ENCODE measurements at places on chromosomes 6 and 20. TPM values are rescaled to one million over a fixed set of nuclear protein-coding genes. Genes with fewer than 3 reads are reported as not detected.

GRCh38 chr20:8394308-8394945 is 262.4 kb downstream of the PLCB1 start:
- DNase-seq: no peak

DNA sequence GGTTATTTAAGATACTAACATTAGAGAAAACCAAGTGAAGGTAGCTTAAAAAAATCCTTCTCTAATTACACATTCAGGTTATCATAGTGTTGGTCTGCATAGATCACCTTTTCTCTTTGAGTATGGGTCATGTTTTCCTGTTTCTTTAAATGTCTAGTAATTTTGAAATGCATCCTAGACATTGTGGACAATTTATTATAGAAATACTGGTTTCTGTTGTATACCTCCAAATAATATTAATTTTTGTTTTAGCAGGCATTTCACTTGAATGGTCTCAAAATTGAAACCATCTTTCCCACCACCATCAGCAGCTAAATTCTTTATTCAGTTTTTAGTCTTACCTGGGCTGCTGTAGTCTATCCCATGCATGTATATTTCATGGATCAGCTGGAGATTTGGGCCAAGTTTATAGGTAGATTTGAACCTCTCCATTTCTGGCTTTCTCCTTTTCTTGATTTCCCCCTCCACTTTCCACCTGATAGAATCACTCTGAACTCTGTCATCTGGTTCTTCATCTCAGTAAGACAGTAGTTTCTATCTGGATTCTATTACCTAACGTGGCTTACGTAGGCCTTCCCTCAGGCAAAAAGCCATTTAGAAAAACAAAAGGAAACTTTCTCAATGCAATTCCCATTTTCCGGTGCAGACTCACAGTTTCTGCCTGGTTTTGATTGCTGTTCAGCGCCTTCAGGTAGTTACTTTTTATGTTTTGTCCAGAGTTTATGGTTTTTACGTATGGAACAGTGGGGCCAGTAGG is 52.3 kb downstream of the ZFAND3 start:
- DNase-seq: no peak

DNA sequence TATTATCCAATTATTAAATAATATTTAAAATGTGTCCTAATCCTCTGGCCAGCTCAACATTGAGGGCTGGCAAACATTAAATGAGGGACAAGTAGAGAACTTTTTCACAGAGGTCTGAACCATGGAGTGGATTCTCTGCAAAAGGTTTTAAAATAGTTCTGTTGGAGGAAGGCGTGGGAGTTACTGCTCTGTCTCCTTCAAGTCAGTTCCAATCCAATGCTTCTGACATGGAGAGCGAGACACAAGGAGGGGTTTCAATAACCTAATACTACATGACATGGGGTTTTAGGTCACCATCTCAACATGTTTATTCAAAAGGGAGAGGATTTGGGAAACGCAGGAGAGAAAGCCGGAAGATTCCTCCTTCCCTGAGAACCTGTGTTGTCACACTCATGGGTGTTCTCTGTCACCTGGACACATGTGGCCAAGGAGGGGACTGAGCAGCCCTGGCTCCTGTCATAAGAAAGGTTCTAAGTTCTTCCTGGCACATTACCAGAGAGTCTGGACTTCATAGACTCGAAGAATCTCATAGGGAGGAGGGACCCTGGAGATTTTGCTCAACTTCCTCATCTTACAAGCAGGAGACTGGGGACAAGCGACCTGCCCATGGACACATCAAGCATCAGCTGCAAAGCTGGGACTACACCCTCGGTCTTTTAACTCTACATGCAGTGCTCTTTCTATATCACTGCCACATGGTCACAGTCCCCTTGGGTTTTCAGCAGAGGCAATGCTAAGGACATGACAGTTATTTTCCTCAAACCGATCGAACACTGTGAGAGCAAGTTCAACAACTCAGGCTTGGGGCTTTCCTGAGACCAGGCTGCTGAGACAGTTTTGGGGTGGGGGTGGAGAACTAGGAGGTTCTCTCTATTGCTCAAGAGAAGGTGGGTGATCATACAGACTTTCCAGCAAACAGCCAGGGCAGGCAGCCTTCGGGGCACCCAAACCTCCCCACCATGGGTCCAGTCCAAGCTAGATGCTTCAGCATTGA is 38.6 kb downstream of the PRDM1 start:
- DNase-seq: no peak

GRCh38 chr20:57259121-57259937 is 7.1 kb downstream of the BMP7 start:
- no peak for DNase-seq

- DNase-seq: no peak
Observed at GRCh38 chr6:12715437-12715836, 1.1 kb upstream of the PHACTR1 start.

DNA sequence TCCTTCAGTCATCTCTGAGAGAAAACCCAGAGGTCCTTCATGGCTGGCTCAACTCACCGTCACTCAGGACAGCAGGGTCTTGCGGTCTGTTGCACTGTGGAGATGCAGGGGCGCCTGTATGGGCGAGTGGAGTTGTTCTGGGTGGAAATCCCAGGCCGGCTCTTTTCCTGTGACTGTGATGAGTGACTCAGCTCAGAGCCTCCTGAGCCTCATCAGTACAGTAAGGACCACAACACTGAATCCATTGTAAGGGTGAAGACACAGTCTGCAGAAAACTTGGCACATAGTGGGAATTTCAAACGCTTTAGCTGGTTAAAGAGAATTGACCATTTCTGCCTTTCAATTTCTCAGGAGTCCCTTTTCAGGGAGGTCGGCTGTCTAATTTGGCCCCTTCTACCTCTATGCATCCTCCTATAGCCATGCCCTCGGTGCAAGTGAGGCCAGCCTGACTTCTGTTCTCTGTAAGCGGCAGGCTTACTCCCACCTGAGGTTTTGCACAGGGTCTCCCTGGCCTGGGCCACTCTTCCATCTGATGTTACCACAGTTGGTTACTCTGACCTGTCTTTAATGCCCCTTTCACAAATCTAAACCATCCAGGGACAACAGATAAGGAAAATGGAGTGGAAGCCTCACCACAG is 35.5 kb upstream of the TBXT start:
- DNase-seq: no peak

GRCh38 chr6:164185471-164185871 is 771.0 kb downstream of the QKI start:
- DNase-seq: no peak

DNA sequence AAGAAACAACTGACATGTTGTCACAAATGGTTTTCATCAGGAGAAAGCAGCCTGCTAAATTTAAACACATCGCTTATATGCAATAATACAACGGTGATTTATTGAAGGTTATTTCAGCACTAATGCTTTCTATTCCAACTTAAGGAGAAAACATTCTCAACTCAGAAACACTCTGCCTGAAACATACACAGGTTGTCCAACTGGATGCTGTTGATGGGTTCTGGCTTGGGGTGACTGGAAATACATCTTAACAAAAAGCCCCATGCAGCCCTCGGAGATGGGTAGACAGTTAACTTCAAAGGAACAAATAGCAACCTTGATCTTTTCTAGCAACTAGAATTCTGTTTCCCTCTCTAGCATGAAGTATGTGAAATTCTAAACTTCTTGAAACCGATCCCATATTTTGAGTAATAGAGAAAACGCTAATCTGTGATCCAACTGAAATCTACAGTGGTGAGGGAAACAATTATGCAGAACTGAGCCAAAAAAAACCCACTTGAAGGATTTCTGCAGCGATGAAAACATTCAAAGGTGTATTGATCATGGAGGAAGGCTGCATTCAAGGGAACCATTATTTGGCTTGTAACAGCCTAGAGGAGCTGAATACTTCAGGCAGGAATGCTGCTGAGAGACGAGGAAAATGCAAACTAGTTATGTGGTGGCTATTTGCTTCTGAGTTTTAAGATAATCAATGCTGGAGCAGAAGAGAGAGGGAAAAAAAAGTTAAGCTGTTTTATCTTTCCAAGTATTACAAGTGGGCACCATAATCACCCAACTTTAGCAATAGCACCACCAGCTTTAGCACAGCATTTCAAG is 6.9 kb downstream of the ZMYND8 start:
- peak; percentile 46 for DNase-seq

DNA sequence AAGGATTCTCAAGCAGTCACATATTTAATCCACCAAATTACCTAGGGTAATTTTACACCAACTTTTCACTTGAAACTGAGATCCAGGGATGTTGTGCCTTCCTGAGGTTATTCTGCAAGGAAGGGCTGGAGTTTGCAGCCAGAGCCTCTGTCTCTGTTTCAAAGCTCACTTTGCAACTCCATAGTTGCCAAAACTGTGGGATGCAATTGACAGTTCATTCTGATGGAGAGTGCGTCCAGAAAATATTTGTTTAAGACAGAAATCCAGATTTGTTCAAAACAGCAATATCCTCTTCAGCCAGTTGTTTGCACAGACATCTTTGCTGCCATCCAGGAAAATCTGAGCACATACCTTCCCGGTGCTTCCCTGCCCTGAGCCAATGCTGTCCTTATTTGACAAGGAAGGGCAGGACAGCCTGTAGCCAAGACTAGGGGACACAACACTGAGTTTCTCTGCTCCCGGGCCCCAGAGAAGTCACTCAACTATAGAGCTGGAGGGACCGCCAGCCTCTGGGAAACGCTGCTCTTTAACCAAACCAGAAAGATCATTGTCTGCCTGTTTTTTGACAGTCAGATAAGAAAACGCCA is 297.4 kb downstream of the HIVEP2 start:
- DNase-seq: no peak

- DNase-seq: no peak
Observed at GRCh38 chr20:63980317-63980805, 571 bp upstream of the PRPF6 start.

- DNase-seq: peak; percentile 34
Observed at GRCh38 chr20:40506537-40506939, 182.5 kb downstream of the MAFB start.

DNA sequence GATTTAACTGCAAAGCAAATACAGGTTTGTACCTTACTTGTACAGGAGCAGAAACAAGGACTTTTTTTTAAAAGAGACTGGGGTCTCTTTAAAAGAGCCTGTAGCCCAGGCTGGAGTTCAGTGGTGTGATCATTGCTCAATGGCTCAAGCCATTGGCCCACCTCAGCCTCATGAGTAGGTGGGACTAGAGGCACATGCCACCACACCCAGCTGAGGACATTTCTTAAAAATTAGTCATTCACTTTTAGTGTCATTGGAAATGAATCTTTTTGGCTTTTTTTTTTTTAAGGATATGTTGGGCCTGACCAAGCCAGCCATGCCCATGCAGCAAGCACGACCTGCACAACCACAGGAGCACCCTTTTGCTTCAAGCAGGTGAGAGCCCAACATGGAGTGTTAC is 16.9 kb downstream of the SEC23B start:
- no peak for DNase-seq

DNA sequence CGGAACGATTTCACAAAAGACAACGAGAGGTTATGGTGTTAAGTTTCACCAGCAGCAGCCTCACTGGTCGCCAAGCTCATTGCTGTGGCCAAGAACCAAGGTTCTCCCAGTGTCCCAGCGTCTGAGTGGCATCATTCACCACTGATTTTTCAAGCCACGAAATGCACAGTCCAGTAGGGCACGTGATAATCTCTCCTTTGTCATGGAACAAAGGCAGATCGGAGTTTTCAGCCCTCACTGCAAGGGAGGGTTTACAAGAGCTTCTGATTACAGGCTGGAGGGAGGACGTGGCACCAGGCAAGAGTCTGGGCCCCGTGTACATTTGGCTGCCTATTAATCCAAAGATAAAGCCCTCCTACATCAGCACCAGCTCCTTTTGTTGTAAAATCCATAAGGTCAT is 2.0 kb downstream of the CD24 start:
- DNase-seq: no peak

- no peak for DNase-seq
Observed at GRCh38 chr20:39853050-39853449, 836.0 kb downstream of the MAFB start.

- DNase-seq: no peak
Observed at GRCh38 chr6:122652431-122652830, 42.2 kb downstream of the PKIB start.

GRCh38 chr6:142355520-142356174 is 53.8 kb downstream of the ADGRG6 start:
- DNase-seq: no peak

DNA sequence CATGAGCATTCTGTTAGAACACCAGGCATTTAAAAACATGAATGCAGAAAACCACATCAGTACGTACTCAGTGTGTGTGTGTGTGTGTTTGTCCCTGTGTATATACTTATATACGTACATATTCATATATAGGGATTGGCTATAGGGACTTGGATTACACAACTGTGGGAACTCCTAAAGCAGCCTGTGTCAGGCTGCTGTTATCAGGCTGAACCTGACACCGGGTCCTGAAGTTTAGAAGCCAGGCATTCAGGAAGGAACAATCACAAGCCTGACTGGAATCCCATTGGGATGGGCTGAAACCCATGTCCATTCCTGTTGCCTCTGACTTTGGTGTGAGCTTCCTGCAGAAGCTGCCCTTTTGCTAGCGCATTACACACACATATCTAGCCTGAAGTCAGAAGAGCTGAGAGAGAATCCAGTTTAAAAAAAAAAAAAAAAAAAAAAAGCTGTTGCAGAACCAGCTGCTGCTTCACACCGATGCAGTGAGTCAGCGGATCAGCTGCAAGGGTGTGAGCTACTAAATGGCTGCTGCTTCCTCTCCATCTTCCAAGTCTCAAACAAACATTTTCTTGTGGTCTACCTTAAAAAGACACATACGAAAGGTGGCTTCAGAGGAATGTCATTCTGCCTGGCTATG is 348.1 kb downstream of the THBS2 start:
- DNase-seq: no peak

GRCh38 chr6:136792095-136792409 is 225 bp downstream of the MAP3K5 start:
- no peak for DNase-seq

DNA sequence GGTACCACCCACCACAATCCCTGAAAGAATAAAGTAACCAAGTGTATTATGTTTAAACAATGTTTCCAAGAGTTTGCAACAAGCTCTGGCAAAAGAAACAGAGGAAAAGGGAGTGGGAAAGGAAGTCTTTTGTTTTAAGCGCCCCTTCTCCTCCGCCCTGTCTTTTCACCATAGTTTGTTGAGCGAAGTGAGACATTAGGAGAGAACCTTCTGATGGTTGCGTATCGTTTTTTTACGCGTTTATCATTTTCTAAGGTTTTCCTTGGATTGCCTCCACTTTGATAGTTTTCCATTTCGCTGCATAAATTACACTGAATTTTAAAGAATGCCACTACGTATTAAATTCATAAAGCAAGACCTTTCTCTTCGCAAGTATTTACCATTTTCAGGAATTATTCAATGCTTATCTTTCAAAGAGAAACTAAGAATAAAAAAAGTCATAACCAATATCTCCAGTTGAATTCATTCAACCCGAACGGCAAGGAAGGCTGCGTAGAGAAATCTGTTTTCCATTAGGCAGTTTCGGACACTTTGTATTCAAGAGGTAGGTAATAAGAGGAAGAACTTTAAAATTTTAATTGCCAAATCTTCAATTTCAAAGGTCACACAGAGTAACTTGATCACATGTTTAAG is 920 bp upstream of the EPHA7 start:
- DNase-seq: no peak

The BANF2 gene
- not detected for polyA plus RNA-seq

The CLPSL2 gene
- polyA plus RNA-seq: not detected

The SYNDIG1 gene
- polyA plus RNA-seq: not detected

The PLCB4 gene
- polyA plus RNA-seq: 0.38 TPM

The MAK gene
- not detected for polyA plus RNA-seq

The TRDN gene
- polyA plus RNA-seq: not detected

The DHX35 gene
- 13.0 TPM for polyA plus RNA-seq

Data from endothelial cell of umbilical vein (primary cell).